ENCODE measurements at places on chromosomes 1 and 21.

GRCh38 chr1:59071876-59072582 is 224.9 kb upstream of the FGGY start:
- peak; percentile 22 for DNase-seq

DNA sequence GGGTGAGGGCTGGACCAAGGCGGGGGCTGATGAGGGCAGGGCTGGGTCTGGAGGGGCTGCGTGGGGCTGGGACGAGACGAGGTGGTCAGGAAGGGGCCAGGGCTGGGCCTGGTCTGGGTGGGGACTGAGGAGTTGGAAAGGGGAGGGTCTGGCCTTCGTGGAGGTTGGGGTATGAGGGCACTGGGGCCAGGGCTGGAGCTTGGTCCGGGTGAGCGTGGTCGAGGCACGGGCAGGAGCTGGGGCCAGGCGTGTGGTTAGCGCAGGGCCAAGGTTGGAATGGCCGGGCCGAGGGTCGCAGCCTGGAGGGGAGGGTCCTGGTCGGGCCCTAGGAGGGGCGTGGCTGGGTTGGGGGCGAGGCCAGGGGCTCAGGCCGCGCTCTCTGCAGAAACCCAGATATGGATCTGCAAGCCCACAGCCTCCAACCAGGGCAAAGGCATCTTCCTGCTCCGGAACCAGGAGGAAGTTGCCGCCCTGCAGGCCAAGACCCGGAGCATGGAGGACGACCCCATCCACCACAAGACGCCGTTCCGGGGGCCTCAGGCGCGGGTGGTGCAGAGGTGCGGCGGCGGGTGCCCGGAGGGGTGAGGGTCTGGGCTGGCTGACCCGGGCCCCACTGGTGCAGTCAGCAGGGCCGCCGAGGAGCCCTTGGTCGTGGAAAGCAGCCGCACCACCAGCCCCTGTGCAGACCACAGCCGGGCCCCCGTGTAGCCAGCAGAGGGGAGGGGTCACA is 9.0 kb downstream of the TTLL10 start:
- DNase-seq: no peak

- DNase-seq: no peak
These were observed 75.6 kb upstream of the DNAJC6 start for GRCh38 chr1:65233782-65234181.

GRCh38 chr21:28729887-28730286 is 262.8 kb downstream of the LTN1 start:
- no peak for DNase-seq

DNA sequence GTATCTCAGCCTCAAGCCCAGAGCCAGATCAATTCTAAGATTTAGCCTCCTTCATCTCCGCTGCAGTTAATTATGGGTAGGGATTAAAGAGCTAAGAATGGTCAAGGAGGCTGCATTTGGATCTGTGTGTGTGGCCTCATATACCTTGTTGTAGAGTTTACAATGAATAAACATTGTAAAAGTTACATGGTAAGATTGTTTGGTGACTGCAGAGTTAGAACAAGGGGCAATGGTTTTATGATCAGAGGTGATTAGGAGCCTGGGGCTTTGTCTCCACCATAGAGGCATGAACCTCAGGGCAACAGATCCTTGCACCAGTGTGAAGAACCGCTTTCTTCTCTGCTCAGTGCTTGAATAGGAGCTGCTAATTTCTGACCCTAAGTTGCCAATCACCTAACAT is 77.0 kb upstream of the MARK1 start:
- no peak for DNase-seq

DNA sequence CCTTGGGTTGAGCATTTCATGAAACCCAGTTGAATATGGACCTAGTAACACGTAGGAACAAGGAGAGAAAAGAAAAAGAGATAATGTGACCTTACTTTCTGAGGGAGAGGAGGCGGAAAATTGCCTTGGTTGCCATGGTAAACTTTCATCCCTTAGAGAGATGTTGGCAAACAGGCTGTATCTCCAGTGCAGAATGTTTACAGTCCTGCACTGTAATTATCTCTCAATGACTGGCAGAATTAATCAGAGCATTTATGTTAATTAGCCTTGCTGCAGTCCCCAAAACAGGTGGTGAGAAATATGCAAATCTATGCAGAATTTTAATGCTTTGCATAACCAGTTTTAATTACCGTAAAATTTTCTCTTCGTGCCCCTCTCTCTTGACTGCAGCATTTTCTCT is 147.3 kb downstream of the CD247 start:
- no peak for DNase-seq

DNA sequence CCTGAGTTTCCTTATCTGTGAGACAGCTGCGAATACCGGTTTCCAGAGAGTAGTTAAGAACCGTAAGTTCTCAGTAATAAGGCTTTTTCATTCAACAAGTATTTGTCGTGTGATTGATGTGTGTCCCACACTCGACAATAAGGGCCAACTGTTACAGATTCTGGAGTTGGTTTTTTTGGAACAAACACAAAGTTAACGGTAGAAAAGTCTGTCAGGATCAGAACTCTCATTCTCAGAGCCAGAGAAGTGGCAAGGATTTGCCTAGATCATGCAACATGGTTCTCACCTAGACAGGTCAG is 837 bp downstream of the NUDC start:
- DNase-seq: no peak

- no peak for DNase-seq
These were observed 47.8 kb downstream of the CHML start for GRCh38 chr1:241592273-241592958.

GRCh38 chr1:51600965-51601364 is 15.9 kb upstream of the OSBPL9 start:
- DNase-seq: no peak

GRCh38 chr1:159092036-159092760 is 15.6 kb upstream of the AIM2 start:
- no peak for DNase-seq

- no peak for DNase-seq
These were observed 7.6 kb downstream of the DNTTIP2 start for GRCh38 chr1:93871366-93871765.

GRCh38 chr1:1175221-1176062 is 1.8 kb downstream of the TTLL10 start:
- DNase-seq: no peak

GRCh38 chr21:44425895-44426662 is 29.2 kb upstream of the LRRC3 start:
- no peak for DNase-seq
